Dorsolateral prefrontal cortex (tissue), 122 donors: ENCODE measurements at places on chromosomes 16 and 17. TPM values are rescaled to one million over a fixed set of nuclear protein-coding genes. Genes with fewer than 3 reads are reported as not detected.

DNA sequence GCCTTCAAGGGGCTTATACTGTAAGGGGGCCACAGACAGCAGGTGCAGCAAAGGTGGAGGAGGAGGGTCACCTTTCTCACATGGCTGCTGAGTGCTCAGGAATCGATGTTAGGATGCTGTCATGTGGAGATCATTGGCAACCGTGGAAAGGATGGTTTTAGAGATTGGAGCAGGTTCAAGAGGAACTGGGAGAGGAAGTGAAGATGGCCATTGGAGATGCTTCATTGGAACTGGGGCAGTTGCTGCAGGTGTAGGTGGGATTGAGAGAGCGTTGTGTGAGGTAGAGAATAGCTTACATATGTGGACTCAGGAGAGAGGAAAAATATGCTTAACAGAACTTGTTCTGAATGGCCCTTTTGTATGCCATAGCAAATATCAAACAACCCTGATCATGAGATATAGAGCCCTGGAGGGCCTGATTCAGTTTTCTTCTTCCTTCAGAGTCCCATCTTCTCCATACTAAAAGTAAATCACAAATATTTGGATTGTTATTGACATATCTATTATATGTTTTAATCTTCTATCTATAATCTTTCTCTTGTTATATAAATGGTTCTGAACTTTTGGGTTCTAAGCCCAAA, 40.8 kb downstream of the LDHD start:
- no peak for DNase-seq

DNA sequence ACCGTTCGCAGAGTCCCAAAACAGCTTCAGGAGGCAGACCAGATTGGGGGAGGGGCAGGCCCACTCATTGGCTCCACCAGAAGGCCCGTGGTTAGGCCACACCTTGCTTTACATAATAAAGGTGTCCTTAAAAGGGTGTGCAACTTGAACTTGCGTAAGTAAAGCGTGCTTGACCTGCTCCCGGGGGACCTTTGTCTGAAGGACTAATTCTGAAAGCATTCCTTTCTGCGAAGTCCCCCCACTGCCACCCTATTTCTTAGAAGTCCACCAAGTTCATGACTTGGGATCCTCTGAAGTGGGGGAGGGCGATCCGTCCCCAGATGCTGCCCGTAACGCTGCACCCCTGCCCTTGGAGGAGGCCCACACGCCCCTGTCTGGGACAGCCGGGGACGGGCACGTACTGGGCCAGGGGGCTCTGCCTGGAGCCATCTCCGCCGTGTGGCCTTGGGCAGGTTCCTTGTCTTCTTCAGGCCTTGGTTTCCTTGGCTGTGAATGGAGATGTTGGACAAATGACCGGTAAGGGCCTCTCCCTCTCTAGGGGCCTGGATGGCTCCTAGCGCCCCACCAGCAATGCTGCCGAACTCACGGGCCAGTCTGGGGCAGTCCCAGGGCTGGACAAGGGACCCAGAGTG, 823 bp upstream of the ZNF469 start:
- no peak for DNase-seq

- no peak for DNase-seq
Measured at GRCh38 chr17:43373356-43373755, 25.4 kb upstream of the ARL4D start.

GRCh38 chr17:48617471-48618255, 2.6 kb upstream of the HOXB8 start:
- DNase-seq = no peak

GRCh38 chr16:23290189-23291062, 11.7 kb upstream of the SCNN1B start:
- no peak for DNase-seq

GRCh38 chr17:37225465-37225864, 150.3 kb upstream of the C17orf78 start:
- DNase-seq = no peak

GRCh38 chr16:21071741-21072140, 78.9 kb downstream of the DNAH3 start:
- DNase-seq = no peak

GRCh38 chr17:79739148-79740062, 8.7 kb downstream of the ENPP7 start:
- DNase-seq = no peak

Gene MYO1D
- total RNA-seq = 73.9 TPM

Gene PYCARD
- total RNA-seq = 3.7 TPM

Gene GNGT2
- 3.4 TPM for total RNA-seq
